Hematopoietic multipotent progenitor cell treated with erythropoietin and hydrocortisone succinate and interleukin-3 and kit ligand, for 8 days (in vitro differentiated cells): ENCODE measurements at places on chromosomes 2 and 18.

GRCh38 chr2:68824831-68825230 lies 46.4 kb downstream of the BMP10 start:
- DNase-seq = no peak

GRCh38 chr2:68434981-68435380 lies 32.1 kb downstream of the FBXO48 start:
- DNase-seq = peak; percentile 39

- DNase-seq = no peak
These were observed 457.8 kb downstream of the EIPR1 start for GRCh38 chr2:2919574-2920365.

GRCh38 chr2:58667137-58667774 lies 426.1 kb upstream of the FANCL start:
- peak; percentile 17 for DNase-seq

GRCh38 chr2:29113027-29113686 lies 2.1 kb upstream of the CLIP4 start:
- no peak for DNase-seq

DNA sequence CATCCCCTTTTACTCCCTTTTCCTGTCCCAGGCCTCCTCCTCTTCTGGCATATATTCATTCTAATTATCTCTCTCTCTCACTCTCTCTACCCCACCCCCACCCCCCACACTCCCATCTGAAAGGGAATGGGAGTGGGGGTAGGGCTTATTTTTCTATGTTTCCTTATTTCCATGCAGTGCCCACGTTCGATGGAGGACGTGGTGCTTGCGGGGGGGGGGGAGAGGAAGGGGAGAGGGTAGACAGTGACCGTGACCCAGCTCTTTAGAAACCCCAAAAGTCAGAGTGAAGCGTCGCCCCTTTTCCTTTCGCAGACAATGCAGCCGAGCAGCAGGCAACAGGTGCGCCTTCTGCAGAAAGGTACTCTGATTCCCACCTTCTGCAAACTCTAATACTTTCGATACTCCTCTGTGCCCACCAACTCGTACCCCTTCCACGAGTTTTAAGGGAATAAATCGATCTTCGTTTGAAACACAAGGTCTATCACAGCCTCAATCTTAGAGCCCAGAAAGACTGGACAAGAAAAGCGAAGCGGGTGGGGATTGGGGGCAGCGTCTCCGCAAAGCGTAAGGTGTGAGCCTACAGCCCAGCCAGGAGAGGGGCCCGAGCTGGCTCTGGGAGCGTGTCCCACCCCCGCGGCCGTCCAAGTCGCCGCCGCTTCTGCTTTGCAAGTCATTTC lies 891 bp upstream of the NR4A2 start:
- DNase-seq = peak; percentile 42

GRCh38 chr2:144229296-144229695 lies 290.6 kb downstream of the ZEB2 start:
- no peak for DNase-seq
